Temporal lobe (tissue), 4 donors: ENCODE measurements at places on chromosomes 1 and 21. TPM values are rescaled to one million over a fixed set of nuclear protein-coding genes. Genes with fewer than 3 reads are reported as not detected.

The TMEM63A gene
- total RNA-seq, result 3.0 TPM

The SIPA1L2 gene
- total RNA-seq, result 26.8 TPM

The PTPRF gene
- 60.7 TPM for total RNA-seq

The PLA2G2E gene
- not detected for total RNA-seq

The GIPC2 gene
- total RNA-seq, result 0.25 TPM

The BRINP2 gene
- total RNA-seq, result 17.0 TPM

The OR2T29 gene
- total RNA-seq, result not detected

The OR2C3 gene
- total RNA-seq, result not detected

The HAO2 gene
- total RNA-seq, result not detected

The OR14K1 gene
- not detected for total RNA-seq

The GJC2 gene
- total RNA-seq, result 0.74 TPM

The MATN1 gene
- total RNA-seq, result under 0.01 TPM

The OR2M3 gene
- total RNA-seq, result under 0.01 TPM

The KRTAP11-1 gene
- not detected for total RNA-seq

The PRKAA2 gene
- total RNA-seq, result 29.5 TPM

The CLDN17 gene
- total RNA-seq, result not detected

The KPRP gene
- total RNA-seq, result not detected

The DEPDC1 gene
- 2.0 TPM for total RNA-seq

The CTSE gene
- total RNA-seq, result 0.25 TPM
